ENCODE measurements at places on chromosomes 16 and 17.

GRCh38 chr16:27154705-27155521 is 48.4 kb upstream of the KDM8 start:
- DNase-seq: peak; percentile 56

DNA sequence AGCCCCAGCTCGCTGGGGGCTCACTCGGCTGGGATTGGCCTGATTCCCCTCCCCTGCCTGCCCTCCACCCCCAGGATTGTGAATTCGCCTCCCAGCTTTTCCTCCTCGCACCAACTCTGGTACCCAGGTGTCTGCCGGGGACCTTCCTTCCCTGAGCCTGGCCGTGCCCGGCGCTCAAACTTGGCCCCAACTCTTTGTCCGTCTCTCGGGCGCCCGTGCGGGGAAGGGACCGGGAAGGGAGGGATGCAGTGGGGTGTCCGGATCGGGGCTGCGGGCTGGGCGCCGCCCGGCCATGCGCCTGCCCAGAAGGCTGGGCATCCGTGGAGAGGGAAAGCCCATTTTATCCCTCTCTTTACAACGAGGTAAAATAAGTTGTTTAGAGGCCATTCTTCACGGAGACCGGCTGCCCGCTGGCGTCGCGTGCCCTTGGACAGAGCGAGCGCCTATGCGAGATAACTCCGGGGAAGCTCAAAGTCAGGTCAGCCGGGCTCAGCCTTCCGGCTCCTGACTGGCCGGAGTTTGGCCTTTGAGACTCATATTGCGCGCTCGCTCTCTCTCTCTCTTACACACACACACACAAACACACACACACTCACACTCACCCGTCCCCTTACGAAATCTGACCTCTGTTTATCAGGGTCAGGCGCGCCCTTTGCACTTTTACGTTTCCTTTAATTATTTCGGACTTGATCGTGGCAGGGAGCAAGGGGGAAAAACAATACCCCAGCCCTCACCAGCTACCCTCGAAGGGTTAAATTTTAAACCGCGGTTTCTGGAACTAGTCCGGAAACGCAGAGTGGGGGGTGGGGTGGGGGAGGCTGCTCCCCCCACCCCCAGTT is 774 bp upstream of the MAF start:
- DNase-seq: peak; percentile 22

DNA sequence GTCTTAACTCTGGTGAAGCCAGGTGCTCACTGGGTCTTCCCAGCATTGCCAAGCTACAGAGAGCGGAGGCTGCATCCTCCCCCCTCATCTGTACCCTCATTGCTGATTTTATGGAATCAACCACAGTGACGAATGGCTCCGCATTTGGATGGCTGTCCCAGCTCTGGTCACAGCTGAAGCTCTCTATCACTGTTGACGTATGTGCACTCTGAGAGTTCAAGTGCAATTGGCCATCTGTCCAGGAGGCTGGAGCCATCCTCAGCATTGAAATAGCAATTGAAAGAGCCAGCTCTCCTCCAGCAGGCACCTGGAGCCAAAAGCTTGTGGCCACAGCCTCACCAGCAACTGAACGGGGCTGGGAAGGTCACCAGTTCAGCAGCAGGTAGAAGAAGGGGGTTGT is 494.1 kb downstream of the TMEM114 start:
- no peak for DNase-seq

DNA sequence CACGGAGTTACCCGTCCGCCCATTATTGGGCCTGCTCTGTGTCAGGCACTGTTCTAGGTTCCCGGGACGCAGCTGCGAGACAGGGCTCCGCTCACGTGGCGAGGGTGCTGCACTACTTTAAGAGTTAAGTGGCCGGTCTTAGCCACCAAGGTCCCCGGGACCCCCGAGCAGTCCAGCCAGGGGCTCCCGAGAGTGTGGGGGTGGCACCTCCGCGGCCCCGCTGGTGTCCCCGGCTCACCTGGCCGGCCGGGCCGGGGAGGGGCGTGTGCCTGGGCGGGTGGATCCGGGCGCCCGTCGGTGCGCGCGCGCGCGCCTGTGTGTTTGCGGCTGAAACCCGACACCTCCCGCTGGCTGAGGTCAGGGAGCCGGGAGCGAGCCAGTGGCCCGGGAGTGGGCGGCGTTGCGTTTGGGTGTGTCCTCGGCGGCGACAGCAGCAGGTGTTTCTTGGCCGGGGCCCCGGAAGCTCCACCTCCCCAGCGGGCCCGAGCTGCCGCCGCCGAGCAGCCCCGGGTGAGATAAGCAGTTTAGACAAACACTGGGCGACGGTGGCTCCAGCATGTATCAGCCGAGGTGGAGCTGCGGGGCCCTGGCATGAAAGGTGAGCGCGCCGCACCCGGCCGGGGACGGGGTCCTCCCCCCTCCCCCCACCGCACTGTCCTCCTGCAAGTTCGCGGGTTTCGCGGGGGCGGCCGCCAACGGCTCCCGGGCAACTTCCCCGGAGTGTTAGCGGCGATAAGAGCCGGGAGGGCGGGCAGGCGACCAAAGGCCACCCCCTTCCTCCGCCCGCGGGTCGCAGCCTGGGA is at the start of gene GSE1:
GSE1 (plus strand) TSS at position 522 of the 803 bp plus-strand sequence; CDS start at position 592, 70 bp downstream.
- peak; percentile 40 for DNase-seq

DNA sequence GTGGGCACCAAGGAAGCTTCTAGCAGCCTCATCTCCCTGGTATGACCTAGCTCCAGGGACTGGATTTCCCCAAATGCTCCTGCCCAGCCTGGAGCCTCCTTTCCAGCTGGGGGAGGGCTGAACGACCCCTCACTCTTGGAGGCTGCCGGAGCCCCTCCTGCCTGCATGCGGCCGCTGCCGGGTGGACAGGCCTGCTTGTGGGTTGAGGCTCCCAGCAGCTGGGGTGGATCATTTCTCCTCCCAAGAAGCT is 213.6 kb downstream of the SEC14L1 start:
- DNase-seq: no peak

DNA sequence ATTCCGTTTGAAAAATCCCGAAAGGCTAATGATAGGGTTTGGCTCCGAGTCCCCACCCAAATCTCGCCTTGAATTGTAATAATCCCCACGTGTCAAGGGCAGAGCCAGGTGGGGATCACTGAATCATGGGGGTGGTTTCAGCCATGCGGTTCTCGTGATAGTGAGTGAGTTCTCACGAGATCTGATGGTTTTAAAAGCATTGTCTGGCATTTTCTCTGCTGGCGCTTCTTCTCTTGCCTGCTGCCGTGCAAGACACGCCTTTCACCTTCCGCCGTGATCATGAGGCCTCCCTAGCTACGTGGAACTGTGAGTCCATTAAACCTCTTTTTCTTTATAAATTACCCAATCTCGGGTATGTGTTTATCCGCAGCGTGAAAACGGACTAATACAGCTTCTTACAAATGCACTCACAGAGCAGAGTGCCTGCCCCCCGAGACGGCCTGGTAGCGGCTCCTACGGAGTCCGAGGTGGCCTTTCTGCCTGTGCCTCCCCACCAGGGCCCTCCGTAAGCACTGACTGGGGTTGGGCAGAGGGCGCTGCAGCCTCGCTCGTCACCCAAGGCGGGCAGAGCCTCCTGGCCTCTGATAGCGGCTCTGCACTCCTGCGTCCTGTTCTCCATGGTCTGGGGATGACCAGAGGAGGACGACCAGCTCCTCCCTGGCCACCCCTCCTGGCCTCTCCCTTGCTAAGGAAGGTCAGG is 131.7 kb downstream of the FOXL1 start:
- no peak for DNase-seq

DNA sequence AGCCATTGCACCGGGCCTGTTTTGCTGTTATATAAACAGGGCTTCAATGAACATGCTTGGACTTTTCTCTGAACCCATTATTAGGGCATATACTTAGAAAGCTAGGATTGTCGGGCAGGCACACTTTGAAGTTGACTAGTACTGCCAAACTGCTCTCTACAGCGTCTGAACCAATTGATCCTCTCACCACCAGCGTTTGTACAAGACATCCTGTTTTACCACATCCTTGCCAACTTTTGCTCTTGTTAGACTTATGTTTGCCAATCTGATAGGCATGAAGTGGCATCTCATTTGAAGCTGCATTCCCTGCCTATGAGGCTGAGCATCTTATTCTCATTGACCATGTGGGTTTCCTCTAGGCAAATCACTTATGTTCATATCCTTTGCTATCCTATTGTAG is 7.4 kb upstream of the PPP1R9B start:
- no peak for DNase-seq

DNA sequence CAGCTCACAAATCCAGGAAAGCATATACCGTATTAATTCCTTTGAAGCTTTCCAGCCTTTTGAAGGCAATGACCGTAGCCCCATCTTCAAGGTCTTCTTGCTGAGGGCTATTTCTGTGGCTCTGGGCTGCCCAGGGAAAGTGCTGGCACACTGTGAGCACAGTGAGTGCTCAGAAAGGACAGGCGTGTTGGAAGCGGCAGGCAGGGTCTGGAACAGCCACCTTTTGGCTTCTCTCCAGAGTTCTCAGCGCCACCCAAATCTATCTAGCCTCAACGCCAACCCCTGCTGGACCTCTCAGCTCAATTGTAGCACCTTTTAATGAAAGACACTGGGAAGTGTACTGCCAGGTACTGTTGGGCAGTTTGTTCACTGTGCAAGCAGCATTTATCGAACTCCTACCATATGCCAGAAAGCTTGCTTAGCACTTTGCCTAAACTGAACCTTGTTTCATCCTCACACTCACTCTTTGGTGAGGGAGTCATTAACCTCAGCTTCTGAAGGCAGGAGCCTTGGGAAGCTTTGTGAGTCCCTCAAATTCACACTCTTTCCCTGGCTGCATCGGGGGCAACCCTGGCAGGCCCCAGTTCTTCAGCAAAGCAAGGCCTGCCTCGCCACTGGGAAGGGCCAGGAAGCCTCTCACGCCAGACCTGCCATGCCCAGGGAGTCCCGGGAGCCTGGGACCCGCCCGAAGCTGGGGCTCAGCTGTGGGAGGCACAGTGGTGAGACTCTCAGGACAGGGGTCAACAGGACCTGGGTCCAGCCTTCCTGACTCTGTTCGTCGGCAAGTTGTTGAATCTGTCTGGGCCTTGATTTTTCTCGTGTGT is 13.5 kb upstream of the CIBAR2 start:
- no peak for DNase-seq

- no peak for DNase-seq
Measured at GRCh38 chr16:88691924-88692560, 5.7 kb upstream of the SNAI3 start.

DNA sequence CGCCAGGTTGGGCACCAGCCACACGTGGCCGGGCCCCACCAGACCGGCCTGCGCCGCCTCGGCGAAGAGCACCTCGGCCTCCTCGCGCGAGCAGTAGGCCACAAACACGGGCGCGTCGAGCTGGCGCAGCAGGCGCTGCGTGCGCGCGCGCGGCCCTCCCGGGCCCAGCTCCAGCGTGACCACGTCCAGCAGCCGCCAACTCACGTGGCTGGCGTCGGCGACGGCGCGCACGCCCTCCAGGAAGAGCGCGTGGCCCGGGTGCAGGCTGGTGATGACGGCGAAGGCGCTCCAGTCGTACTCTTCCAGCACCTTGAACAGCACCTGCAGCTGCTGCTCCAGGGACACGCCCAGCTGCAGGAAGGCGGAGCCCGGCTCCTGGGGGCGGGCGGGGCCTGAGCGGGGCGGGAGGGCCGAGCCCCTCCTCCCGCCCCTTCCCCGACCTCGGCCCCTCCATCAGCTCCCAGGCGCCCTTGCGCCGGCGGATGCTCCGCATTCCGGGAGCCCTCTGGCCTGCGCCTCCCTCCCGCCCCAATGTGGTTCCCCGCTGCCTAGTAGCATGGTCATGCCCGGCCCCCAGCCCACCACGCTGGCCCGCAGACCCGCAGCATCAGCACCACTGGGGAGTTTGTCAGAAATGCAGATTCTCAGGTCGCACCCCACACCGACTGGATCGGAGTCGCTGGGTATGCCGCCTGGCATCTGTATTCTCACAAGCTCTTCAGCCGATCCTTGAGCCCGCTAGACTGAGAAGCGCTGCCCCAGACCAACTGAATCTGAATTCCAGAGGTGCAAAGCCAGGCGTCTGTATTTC is 7.2 kb downstream of the GRIN2C start:
- DNase-seq: peak; percentile 63

GRCh38 chr17:80421381-80422090 is 6.6 kb downstream of the ENDOV start:
- DNase-seq: no peak

DNA sequence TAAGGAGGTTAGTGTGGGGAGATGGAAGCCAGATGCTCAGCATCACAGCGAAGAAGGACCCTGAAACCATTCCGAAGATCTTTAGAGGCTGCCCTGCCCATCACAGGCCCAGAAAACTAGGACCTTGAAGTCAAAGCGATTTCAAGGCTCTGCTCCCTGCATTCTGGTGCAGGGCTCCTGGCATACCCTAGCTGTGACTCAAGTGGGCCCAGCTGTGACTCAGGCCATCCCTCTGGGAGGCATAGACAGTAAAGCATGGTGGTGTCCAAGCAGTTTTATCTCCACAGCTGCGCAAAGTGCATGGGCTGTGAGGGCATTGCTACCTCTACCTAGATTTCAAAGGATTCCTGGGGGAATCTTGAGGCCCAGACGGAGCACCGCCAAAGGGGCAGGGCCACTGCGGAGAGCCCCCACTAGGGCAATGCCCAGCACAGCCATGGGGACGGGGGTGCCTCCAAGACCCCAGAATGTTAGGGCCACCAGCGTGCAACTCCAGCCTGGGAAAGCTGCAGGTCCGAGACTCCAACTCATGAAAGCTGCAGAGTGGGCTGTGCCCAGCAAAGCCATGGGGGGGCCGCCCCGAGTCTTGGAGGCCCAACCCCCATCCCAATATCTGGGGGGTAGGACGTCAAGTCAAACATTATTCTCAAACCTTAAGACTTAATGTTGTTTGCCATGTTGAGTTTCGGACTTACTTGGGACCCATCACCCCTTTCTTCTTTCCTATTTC is 11.7 kb upstream of the ZNF594 start:
- no peak for DNase-seq

DNA sequence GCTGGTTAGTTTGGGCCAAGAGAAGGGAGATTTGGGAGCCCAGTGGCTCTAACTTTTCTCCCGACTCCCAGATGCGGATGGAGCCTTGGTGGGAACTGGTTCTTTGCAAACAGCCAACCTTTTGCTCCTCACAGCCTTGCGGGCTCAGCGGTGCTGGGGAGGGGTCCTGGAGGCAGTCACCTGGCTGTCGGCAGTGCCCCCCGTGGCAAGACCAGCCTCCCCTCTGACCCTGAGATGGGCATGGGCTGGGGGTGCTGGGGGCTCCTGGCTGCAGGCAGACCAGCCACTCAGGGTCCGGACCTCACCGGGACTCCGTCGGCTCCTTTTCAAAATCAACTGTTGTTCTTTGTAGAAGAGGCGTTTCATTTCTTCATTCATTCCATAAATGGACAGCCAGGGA is 21.7 kb upstream of the GSE1 start:
- no peak for DNase-seq

- no peak for DNase-seq
Measured at GRCh38 chr16:1909561-1910231, 8.5 kb downstream of the HS3ST6 start.

DNA sequence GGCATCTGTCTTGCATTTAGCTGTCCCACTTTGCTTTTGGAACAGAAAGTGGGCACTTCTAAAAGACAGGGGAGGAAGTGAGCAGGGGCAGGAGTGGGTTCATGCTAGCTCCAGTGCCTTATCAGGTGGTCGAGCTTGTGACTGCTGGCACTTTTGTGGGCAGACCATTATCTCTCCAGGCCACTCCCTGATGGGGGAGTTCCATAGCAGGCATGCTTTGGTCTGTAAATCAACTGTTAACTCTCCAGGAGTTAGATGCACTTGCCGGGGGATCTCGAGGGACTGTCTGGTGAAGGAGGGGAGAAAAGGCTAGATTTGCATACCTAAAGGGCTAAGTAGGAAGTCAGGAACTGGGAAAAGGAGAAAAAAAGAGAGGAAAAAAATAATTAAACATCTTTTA is 9.3 kb upstream of the CARD14 start:
- DNase-seq: no peak
